T-cell (primary cell): ENCODE measurements at places on chromosomes 11 and 22.

GRCh38 chr11:121452609-121453150 is at the start of gene SORL1-AS1:
TSS of gene SORL1-AS1 (minus strand) at chr11:121452967.
- DNase-seq = peak; percentile 72

DNA sequence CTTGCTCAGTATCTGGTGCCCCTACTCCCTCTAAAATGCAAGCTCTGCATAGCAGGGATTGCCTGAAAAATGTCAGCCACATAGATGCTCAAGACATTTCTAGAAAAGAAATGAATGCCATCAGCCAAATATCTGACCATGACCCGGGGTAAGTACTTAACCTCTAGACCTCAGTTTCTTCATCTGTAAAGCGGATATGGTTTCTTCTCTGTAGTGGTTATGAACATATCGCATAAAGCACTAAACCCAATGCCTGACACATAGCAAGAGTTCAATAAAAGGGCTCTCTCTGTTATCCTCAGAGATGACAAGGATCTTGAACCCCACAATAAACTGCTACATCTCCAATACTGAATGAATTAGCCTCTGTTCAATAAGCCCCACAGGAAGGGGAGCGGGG is 122.6 kb downstream of the ABTB2 start:
- no peak for DNase-seq

- no peak for DNase-seq
These were observed 7.0 kb upstream of the RRM1 start for GRCh38 chr11:4087551-4087950.

DNA sequence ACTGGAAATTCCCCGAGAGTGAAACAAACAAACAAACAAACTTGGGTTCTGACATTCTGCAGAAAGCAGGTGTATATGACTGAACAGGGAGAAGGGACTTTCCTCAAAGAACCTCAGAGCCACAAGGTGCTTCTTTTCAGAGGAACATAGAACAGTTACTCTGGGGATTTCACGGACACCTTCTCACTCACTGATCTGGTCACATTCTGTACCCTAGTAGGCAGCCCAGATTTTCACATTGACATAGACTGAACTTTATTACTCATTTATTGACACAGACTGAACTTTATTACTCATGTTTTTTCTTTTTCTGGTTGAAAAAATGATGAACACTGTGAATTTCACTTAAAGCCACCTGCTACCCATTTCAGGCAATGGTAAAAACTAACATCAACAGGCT is 263.0 kb downstream of the OPCML start:
- no peak for DNase-seq

DNA sequence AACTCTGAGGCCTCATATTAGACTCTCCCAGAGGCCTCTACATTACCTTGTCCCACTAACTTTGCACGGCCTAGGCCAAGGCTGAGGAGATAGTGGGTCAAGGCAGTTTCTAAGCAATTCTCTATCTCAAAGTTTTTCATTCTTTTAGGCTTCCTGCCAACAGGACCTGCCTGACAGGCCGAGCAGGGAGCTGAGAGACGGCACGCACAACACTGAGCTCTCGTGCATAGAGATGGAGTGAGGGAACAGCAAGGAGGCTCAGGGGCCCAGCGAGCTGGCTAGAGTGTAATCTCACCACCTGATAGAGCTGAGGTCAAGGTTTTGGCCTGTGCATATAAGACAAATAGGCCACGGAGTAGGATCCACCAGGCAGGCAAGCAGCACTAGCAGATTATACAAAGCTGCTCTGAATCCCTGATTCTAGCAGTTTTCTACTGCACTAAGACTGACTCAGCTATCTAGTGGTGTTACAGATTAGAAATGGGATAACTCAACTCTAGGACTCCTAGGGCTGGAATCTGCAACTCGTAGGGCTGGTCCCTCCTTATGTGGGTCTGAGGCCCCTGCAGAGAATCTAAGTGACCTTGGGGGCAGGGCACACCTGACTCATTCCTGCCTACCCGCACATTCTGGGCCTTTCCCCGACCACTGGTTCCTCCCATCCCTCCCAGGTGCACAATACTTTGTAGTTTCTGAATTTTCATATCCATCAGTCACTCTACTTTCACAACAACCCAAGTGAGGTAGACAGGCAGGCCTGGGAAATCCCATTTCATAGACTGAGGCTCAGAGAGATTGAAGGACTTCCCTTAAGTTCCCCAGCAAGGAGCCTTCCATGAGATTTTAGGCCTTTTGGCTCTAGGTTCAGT is 1.7 kb downstream of the CYB5R2 start:
- no peak for DNase-seq
